ENCODE measurements at places on chromosomes 11 and 22.

DNA sequence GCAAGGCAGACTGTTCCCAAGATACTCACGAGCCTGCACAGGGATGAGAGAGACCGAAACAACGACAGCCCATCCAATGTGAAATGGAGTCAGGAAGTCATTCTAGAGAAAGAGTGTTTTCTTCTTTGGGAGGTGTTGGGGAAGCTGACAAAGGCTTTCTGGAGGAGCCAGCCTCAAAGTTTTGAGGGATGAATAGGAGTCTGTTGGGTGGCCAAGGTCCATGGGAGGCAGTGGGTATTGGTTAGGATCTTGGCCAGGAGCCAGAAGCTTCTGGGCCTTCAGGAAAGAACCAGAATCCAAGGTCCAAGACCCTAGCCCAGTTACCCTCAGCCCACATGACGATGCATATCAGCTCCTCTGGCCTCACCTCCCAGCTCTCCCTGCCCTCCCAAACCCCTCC lies 59.9 kb upstream of the SHISAL1 start:
- DNase-seq: no peak

GRCh38 chr11:86184728-86185380 lies 59.7 kb upstream of the EED start:
- no peak for DNase-seq

DNA sequence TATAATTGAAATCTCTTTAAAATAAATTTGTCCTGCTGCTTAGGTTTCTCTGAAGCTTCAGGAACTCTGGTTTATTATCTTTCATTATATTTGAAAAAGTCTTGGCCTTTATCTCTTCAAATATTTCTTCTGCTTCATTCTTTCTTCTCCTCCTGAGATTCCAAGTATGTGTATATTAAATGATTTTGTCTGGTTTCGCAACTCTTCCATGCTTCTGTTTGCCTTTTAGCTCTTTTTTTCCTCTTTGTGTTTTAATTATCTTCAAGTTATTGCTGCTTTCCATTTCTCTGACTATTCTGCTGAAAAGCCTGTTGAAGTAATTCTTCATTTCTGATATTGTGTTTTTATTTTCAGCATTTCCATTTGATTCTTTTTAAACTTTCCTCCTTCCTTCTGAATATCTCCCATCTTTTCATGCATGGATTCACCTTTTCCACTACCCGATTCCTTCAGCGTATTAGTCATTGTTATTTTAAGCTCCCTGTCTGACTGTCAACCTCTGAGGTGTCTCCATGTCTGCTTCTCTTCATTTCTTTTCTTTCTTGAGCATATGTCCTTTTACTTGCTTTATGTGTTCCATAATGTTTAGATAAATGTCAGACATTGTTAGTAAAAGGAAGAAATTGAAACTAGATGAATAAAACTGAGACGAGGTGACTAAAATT lies 46.6 kb upstream of the CTSC start:
- no peak for DNase-seq

DNA sequence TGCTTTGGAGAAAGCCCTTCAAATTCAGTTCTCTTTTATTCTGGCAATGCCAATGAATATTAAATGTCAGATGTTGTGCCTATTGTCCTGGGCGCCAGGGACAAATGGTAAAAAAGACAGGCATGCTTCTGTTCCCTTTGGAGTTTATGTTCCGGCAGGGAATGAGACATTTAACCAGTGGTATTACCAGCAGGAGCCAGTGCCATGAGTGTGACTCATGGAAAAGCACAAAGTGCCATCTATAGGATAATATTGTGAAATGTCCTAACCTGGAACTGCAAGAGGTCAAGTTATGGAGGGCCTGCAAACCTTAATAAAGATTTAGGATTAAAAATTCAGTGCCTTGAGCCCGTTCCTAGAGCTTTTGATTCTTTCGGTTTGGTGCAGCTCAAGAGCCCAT lies 39.5 kb downstream of the REXO2 start:
- no peak for DNase-seq

DNA sequence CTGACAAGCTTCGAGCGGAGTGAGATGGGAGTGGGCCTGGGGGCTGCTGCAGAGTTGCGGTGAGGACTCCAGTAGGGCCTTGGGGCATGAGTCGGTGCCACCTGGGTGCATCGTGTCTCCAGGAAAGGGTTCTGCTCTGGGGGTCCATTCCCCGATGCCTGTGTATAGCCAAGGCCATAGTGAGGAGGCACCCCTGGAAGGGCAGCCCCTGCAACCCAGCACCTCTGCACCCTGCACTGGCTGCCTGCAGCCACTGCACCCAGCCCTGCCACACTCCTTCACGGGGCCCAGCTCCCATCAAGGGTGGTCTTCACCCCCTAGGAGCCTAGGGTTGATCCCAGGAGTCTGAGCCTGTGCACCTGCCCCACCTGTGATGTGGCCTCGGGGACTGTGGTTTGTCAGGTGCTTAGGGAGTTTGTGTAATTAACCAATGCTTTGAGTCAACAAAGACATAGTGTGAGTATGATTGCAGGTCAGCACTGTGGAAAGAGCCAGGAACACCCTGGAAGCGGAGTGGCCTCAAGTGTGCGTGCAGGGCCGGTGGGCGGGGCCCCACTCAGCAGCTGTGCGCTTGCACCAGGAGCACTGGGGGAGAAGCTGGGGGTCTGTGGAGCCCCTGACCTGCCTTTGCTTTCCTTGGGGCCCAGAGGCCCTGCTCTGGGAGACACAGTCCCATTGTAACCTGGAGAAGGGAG lies 1299.3 kb downstream of the BRD1 start:
- DNase-seq: no peak
